Renal cortical epithelial cell (primary cell): ENCODE measurements at places on chromosomes 4 and X. TPM values are rescaled to one million over a fixed set of nuclear protein-coding genes. Genes with fewer than 3 reads are reported as not detected.
A peak's percentile ranks its signal among the peaks of the same experiment; 100 is the strongest.

GRCh38 chr4:28443801-28444412, 1583.3 kb downstream of the STIM2 start:
- DNase-seq: peak; percentile 6

- no peak for DNase-seq
Observed at GRCh38 chrX:67207912-67208311, 335.9 kb upstream of the AR start.

NAA11 gene
- not detected in 2 replicates for total RNA-seq

GRCh38 chr4:25658777-25659176, 3.1 kb downstream of the SLC34A2 start:
- DNase-seq: no peak

GRCh38 chr4:54368281-54369265, 139.5 kb downstream of the PDGFRA start:
- no peak for DNase-seq

DNA sequence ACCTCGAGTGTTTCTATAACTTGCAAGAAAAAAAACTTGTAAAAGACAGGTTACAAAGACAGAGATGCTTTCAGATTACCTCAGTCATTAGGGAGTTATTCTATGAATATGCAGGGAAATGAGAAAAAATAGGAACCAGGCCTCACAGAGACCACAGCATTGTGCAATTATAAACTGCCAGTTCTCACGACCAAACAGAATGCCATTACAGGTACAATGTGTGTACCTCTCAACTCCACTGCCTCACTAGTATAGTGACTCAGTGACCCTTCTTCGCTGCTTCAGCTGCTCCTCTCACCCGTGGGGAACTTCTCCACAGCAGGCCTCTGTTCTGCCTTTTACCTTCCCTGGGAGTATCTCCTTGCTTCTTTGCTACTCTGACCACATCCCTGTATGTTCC, 2.3 kb upstream of the HTATSF1 start:
- DNase-seq: no peak
